ENCODE measurements at places on chromosomes 7 and 10.

DNA sequence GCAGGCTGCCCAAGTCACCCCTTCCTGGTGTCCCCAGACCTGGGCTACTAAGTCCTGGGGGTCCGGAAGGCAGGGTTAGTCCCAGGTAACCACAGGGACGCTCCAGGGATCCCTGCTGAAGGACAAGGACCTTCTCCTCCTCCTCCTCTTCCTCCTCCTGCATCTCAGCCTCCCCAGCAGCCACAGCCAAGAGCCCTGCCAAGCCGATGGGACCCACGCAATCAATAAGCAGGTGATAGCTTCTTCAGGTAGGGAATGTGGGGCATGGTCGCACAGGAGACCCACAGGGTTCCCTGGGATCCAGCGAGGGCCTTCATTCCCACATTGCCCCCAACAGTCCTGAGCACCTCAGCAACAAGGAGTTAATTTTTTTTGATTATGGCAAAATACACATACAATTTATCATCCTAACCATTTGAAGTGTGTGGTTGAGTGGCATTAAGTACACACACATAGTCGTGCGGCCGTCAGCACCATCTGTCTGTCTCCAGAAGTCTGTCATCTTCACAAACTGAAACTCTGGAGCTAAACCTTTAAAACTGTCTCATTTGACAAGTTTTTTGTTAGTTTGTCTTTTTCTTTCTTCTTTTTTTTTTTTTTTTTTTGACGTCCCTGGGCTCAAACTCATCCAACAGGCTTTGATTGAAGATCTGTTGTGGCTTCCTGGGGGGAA, 12.1 kb downstream of the CRYGN start:
- no peak for DNase-seq

DNA sequence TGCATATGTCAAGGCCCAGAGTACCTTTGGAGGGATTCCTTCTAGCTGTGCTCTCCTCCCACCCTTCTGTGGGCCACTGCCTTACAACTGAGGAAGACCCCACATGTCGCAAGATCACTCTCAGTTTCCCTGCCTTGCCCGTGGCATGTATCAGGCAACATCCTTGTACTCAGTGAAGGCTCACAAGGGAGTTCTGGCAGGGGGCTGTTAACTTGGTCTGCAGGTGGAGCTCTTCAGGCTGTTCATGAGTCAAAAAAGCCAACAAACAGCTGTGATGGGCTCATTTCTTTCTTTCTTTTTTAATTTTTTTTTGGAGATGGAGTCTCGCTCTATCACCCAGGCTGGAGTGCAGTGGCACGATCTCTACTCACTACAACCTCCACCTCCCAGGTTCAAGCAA, 513.0 kb upstream of the ANKRD30A start:
- no peak for DNase-seq

- no peak for DNase-seq
Observed at GRCh38 chr10:10973310-10973709, 44.4 kb upstream of the CELF2 start.

DNA sequence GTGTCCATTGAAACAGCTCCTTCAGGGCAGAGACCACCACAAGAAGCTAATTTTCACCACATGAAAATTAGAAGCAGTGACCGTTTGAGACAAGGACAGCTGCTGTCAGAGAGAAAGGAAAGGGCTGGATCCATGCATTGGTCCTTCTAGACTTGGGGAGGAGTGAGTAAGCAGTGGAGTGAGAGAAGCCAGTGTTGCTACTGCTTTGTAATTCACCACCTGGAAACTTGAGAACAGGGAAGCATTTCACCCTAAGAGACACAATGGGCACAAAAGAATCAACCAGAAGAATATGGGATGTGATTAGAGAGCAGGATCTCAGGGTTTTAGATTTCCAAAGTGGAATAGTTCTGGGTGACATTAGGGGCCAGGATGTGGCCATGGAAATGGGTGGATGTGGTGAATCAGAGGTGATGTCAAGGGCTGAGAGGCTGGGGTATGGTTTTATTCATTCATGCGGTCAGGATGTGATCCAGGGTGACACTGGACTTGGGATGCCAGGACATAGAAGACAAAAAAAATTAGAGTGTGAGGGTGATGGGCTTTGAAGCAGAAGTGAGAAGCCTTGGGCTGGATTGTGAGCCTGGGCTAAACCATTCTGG, 61.6 kb downstream of the DENND11 start:
- DNase-seq: no peak

- DNase-seq: no peak
Observed at GRCh38 chr7:121876656-121877500, 3.9 kb downstream of the PTPRZ1 start.

DNA sequence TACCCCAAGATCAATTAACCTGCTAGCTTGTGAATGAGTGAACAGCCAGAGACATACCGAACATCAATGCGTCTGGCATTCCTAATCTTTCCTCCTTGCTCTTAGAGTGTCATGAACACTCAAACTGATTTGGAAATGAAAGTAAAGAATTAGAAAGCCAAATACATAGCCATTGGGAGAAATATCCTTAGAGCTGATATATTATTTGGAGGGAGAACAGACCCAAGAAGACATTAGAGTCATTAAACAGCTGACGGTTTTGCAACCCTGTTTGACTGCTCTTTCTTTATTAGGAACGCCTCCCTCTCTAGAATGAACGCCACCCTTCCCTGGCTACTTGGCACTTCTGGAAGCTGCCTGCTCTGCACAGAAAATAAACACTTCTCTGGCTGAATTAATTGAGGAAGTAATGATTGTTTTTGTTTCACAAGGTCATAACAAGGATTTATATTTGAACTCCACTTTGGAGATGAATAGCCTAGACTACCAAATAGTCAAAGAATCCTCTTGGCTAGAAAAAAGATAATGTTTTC, 42.8 kb downstream of the CTTNBP2 start:
- no peak for DNase-seq

GRCh38 chr10:124250506-124250905, 157.1 kb upstream of the CHST15 start:
- DNase-seq: no peak

All from T-helper 2 cell (primary cell).